ENCODE measurements at places on chromosomes 4 and X. TPM values are rescaled to one million over a fixed set of nuclear protein-coding genes. Genes with fewer than 3 reads are reported as not detected.

Gene TGIF2LX
- total RNA-seq = not detected

Gene NCAPG
- total RNA-seq = 64.0 TPM

Gene NEXMIF
- total RNA-seq = 0.23 TPM

Gene TMEM192
- 7.9 TPM for total RNA-seq

Gene LRIT3
- 0.18 TPM for total RNA-seq

Gene ASB11
- total RNA-seq = not detected

Gene PPEF1
- total RNA-seq = not detected

Gene FAM9B
- 0.11 TPM for total RNA-seq

Gene CSAG1
- total RNA-seq = not detected

Data from T-helper 2 cell treated with Interferon-gamma antibody and Interleukin-4, amounts not matched to agents 100 ng/mL and 5 ng/mL, for 36 hours (primary cell).